Activated naive CD4-positive, alpha-beta T cell treated with anti-CD3 and anti-CD28 coated beads for 36 hours (primary cell): ENCODE measurements at places on chromosomes 7 and 10. TPM values are rescaled to one million over a fixed set of nuclear protein-coding genes. Genes with fewer than 3 reads are reported as not detected.

GRCh38 chr10:93062514-93063143 is 2.0 kb downstream of the CYP26C1 start:
- H3K4me3 ChIP-seq: peak overlapping the region; percentile 66
- H3K27me3 ChIP-seq: peaks cover 55% of the 10 kb centered on the region
- H3K36me3 ChIP-seq: peaks cover 15% of the 10 kb centered on the region
- H3K4me1 ChIP-seq: peaks cover 22% of the 10 kb centered on the region

DNA sequence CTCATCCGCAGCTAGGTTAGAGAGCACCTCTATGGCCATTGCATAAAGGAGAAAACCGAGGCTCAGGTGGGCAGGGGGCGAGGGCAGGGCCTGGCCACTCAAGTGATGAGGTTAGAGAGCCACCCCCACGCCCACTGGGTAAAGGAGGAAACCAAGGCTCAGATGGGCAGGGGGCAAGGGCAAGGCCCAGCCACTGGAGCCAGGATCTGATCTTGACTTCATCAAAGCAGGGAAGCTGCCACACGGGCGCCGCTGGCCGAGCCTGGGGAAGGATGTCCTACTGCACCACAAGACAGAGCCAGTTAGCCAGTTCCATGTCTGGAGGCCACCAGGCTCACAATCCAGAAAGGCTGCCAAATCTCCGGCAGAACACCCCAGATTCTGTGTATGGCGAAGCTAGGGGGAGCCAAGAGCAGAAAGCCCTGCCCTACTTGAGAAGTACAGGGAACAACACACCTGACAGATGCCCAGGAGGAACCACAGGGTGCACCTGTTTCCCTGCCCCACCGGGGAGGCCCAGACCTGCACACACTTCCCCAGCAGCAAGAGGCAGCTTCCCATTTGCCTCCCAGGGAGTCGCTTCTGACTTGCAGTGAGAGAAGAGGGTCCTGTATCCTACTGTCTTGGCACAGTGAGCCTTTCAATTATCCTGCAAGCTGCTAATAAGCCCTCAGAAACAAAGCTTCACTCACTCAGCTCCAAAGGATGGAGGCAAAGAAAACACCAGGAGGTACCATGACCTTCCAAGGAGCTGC is 101.9 kb downstream of the TNS3 start:
- no peak for DNase-seq
- peaks cover 3% of the 10 kb centered on the region for H3K27me3 ChIP-seq
- no peak overlapping the region for H3K4me3 ChIP-seq
- H3K36me3 ChIP-seq: no peaks in the 10 kb centered on the region
- peaks cover 7% of the 10 kb centered on the region for H3K4me1 ChIP-seq

Gene PLAC9
- not detected for total RNA-seq

DNA sequence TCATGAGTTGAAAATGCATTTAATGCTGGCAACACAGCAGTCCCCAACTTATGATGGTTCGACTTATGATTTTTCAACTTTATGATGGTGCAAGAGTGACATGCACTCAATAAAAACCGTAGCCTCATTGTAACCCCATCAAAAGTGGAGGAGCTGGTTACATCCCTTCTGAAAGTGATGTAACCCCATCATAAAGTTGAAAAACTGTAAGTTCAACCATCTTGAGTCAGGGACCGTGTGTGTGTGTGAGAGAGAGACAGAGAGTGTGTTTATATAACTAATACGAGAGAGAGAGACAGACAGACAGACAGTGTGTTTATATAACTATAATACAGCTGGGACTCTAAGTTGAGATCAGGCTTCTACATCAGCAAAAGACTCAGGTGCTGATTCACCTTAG is 21.0 kb downstream of the ANXA11 start:
- no peak overlapping the region for H3K4me3 ChIP-seq
- peak overlapping the region; percentile 20 for H3K27ac ChIP-seq
- peaks cover 3% of the 10 kb centered on the region for H3K36me3 ChIP-seq
- H3K27me3 ChIP-seq: no peaks in the 10 kb centered on the region

- peaks cover 3% of the 10 kb centered on the region for H3K27me3 ChIP-seq
- no peaks in the 10 kb centered on the region for H3K36me3 ChIP-seq
- no peak overlapping the region for H3K4me3 ChIP-seq
- H3K4me1 ChIP-seq: peaks cover 2% of the 10 kb centered on the region
These were observed 418.7 kb downstream of the GATA3 start for GRCh38 chr10:8473205-8473604.

DNA sequence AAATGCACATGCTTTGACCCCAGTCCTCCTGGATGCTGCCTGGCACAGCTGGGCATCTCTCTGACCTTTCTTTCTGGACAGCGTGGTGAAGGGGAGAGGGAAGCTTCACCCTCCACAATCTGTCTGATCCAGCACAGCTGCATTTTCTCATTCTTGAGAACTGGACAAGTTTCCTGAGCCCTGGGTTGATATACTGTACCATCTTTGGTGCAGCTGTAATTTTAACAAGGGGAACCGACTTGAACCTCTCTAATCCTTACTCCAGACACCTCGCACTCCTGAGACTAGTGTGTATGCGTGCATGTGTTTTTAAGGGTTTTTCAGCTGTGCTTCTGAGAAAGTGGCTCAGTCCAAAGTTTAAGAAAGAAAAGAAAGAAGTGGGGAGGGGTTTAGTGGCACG is 655.7 kb downstream of the INHBA start:
- H3K27me3 ChIP-seq: no peaks in the 10 kb centered on the region
- H3K4me1 ChIP-seq: no peaks in the 10 kb centered on the region
- H3K27ac ChIP-seq: no peak overlapping the region
- H3K4me3 ChIP-seq: no peak overlapping the region
- no peaks in the 10 kb centered on the region for H3K36me3 ChIP-seq
- DNase-seq: no peak

GRCh38 chr10:89981891-89982290 is 280.5 kb downstream of the KIF20B start:
- peaks cover 3% of the 10 kb centered on the region for H3K27me3 ChIP-seq
- DNase-seq: no peak
- H3K4me1 ChIP-seq: no peaks in the 10 kb centered on the region
- no peak overlapping the region for H3K27ac ChIP-seq
- no peaks in the 10 kb centered on the region for H3K36me3 ChIP-seq

Gene AGR2
- total RNA-seq: not detected

DNA sequence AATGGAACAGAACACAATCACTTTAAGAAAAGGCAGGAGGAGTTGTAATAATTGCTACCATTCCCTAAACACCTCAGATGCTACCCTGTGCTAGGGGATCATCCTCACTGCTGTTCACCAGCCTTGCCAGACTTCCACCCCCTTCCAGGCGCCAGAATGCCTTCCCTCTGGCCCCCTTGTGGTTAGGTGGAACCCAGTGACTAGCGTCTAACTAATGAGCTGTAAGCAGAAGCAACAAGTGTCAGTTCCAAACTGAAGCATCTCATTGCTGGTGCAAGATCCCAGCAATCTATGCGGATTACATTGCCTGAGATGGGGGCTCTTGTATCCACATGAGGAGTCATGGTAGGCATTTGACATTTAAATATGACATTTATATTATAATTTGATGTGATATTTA is 86.6 kb downstream of the FRMD4A start:
- H3K4me1 ChIP-seq: peaks cover 4% of the 10 kb centered on the region
- no peaks in the 10 kb centered on the region for H3K36me3 ChIP-seq
- no peak overlapping the region for H3K27ac ChIP-seq
- H3K4me3 ChIP-seq: no peak overlapping the region
- DNase-seq: no peak

DNA sequence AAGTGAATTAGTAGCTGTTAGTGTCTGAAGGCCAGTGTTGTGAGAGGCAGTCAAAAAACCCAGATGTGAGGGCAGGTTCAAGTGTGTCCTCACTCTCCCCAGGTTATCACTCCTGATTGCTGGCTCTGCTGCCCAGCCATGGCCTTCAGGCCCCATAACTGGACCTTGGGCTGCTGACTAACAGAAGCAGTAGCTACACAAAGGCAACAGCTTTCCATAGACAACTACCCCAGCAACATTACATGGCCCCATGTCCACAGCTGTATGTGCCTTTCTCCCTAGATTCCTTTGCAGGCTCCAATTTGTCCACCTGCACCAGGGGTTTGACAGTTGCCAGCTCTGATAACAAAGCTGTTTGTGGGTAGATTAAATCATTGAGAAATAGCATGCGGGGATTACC is 297.8 kb downstream of the ARL4A start:
- no peak for DNase-seq
- no peak overlapping the region for H3K27ac ChIP-seq
- H3K4me3 ChIP-seq: no peak overlapping the region
- H3K4me1 ChIP-seq: no peaks in the 10 kb centered on the region
- no peaks in the 10 kb centered on the region for H3K36me3 ChIP-seq
- peaks cover 7% of the 10 kb centered on the region for H3K27me3 ChIP-seq

DNA sequence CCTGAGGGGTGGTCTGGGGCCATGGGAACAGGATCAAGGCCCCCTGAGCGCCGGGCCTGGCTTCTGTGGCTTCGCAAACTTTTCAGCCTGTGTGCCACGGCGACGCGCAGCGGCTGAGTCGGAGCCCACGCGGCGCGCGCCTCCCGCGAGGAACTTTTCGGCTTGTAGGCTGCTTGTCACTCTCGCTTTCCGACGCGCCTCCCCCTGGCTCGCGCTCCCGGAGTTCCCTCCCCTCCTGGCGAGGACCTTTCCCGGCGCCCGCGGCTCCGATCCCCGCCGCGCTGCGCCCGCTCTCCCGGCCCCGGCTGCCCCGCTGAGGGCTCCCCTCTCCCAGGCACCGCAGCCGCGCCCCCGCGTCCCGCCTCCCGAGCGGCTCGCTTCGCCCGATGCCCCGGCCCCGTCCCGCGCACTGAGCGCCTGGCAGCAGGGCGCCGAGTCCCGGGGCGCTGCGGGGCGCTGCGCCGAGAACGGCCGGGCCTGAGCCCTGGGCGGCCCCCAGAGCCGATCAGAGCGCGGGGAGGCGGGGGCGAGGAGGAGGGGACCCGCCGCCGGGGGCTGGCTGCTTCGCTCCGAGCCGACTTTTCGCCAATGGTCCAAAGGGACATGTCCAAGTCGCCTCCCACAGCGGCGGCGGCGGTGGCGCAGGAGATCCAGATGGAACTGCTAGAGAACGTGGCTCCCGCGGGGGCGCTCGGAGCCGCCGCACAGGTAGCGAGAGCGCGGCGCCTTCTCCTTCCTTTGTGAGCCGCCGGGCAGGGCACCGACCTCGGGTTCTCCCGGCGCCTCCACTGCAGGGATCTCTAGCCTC is at the start of gene CACNB2:
CACNB2 (plus strand) TSS at position 276 of the 808 bp plus-strand sequence.
- peaks cover 30% of the 10 kb centered on the region for H3K27me3 ChIP-seq
- DNase-seq: no peak
- no peaks in the 10 kb centered on the region for H3K36me3 ChIP-seq
- peak within 1 kb of the TSS; percentile 34 for H3K4me3 ChIP-seq
- no peak within 1 kb of the TSS for H3K27ac ChIP-seq
- peaks cover 3% of the 10 kb centered on the region for H3K4me1 ChIP-seq

- no peaks in the 10 kb centered on the region for H3K27me3 ChIP-seq
- no peak overlapping the region for H3K4me3 ChIP-seq
- no peak overlapping the region for H3K27ac ChIP-seq
- DNase-seq: no peak
- H3K36me3 ChIP-seq: peaks cover 4% of the 10 kb centered on the region
These were observed 61.9 kb downstream of the SGMS1 start for GRCh38 chr10:50561816-50562215.

Gene DLX6
- total RNA-seq: not detected

DNA sequence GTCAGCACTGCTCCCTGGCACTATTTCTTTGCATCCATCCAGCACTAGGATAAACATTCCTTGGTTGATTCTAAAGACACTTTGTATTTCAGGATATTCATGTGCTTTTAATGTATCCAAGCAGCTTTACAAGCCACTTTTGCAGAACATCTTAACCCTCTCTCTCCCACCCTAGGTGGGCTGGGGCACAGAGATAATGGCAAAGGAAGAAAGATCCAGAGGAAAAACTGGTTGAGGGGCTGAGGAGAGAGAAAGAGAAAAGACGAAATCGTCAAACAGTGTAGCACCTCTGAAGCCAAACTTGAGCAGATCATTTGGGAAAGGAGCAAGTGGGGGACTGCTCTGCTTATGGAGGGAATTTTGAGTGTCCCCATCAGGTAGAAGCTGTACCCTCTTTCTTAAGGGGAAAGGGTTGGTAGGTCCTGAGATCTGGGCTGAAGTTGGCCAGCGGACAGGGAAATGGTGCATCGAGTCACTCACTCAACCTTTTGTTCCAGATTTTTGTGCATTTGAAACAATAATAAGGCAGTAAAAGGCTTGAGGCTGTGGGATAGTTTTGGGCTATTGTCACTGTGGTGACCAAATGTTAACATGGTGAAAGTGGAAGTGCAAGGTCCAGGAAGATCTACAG is 4.2 kb upstream of the HOXA13 start:
- no peaks in the 10 kb centered on the region for H3K36me3 ChIP-seq
- DNase-seq: no peak
- H3K27me3 ChIP-seq: peaks cover 81% of the 10 kb centered on the region
- H3K27ac ChIP-seq: no peak overlapping the region
- peaks cover 39% of the 10 kb centered on the region for H3K4me1 ChIP-seq

DNA sequence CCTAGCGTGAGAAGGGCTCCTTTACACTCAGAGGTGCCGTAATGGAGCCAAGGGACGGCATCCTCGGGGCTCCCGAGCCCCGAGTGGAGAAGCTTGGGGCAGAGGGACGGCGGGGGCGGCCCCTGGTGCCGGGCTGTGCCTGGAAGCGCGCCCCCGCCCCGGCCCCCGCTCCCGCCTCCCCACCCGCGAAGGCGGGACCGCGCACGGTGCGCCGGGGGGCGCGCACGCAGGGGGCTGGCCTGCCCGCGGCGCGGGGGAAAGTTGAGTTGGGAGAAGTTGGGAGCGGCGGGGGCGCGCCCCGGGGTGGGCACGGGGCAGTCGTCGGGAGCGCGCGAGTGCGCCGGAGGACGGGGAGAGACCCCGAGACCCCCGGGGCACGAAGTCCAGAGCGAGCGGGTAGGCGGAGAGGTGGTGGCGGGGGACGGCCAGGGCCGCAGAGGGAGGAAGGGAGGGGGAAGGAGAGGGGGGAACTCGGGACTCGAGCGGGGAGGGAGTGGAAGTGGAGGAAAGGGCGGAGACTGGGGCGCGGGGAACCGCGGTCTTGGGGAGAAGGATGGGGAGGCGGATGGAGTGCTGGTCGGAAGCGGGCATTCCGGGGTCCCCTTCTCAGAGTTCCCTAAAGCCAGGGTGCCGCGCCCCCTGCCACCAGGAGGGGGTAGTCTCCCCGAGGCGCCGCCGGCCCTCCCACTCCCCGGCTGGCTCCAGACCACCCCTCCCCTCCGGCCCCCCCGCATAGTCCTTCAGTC is at the start of gene SLC4A2:
SLC4A2 (plus strand) TSS at position 223 of the 746 bp plus-strand sequence. CDS start 2,399 bp downstream, outside the sequence.
- no peaks in the 10 kb centered on the region for H3K27me3 ChIP-seq
- DNase-seq: peak; percentile 71
- peak within 1 kb of the TSS; percentile 89 for H3K27ac ChIP-seq

- DNase-seq: no peak
- peaks cover 12% of the 10 kb centered on the region for H3K27me3 ChIP-seq
- no peak overlapping the region for H3K4me3 ChIP-seq
- H3K4me1 ChIP-seq: no peaks in the 10 kb centered on the region
These were observed 374.9 kb upstream of the PODXL start for GRCh38 chr7:131931370-131931769.
